ENCODE measurements at places on chromosomes 5 and 9.

- no peak for DNase-seq
Measured at GRCh38 chr9:136634904-136635303, 27.8 kb upstream of the EGFL7 start.

GRCh38 chr5:167850911-167851310 is 440.5 kb upstream of the WWC1 start:
- DNase-seq: no peak

DNA sequence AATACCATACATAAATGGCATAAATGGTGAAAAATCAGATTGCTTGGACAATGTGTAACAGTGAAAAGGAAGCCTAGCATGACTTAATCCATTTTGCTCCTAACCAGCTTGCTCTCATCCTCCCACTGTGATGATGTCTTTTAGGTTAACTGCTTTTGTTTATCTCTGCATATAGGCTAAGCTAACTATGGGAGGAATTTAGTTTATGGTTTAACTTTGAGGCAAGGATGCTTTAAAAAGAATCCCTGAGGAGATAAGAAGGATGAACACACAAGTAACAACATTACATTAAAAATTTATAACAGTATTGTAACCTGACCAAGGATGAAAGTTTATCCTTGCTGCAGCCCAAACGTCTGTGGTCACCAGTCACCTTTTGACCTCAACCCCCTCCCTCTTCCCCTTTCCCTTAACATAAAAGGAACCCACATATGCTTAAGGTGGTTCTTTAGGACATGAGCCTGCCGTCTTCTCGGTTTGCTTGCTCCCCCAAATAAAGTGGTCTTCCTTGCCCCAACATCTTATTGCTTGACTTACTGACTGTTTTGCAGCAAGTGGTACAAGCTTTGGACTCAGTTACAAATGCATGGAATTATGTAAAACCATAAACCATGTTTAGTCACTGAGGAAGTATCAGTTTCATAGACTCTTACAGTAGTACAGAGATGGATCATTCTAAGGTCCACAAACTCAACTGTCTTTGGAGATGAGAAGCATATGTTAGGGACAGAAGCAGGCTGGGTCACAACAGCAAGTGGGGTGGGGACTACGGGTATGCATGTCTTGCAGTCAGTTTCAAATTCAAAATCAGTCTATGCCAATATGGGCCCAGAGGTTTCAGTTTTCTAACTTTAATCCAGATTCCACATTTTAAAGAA is 31.3 kb downstream of the AGXT2 start:
- DNase-seq: no peak

- DNase-seq: no peak
Measured at GRCh38 chr9:114849450-114849849, 43.6 kb upstream of the TNFSF15 start.

DNA sequence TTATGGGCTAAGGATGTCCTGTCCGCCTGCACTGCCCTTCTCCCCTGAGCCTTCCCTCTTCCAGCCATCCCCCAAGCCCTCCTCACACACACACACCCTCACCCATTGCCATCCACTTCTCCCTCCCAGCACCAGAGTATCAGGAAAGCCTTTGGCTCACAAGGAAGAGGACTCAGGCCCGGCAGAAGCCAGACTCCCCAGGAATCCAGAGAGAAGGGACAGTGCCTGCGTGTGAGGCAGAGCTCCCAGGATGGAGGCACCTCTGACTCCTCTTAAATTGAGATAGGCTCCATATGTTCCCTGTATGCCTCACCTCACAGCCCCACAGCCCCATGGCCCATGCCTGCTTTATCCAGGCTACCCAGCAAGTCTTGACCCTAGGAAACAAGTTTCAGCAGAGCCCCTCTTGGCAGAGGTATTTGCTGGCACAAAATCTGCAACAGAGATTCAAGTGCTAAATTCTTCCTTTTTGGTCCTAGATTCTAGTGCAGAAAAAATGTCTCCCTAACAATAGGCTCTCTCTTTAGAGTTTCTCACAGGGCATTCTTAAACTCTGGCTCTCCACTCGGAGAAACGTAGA is 761 bp downstream of the IL17B start:
- DNase-seq: no peak

GRCh38 chr9:123929177-123929869 is 603 bp downstream of the DENND1A start:
- DNase-seq: no peak

DNA sequence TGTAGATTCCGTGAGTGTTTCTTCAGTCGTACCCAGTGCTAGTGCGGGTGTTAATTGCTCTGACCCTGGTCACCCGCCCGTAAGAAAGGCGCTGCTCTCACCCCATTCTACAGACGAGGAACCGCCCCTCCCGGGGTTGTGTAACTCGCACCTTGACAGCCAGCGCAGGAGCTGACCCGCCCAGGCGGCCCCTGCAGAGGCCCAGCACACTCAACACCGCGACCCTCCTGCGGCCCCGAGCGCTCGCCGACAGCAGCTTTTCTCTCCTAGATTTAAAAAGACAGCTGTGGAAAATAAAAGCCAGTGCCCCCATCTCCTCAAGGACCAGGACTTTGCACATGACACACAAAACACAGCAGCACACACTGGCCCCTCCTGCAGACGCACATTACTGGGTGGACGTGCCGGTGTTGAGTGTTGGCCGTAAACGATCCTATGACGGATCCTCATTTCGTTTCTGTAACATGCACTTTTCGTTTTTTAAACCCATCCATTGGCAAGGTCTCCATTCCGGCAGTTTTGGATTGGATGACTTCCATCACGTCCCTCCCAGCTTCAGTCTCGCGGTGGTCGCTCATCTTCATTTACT is 22.9 kb downstream of the OR2V2 start:
- no peak for DNase-seq

DNA sequence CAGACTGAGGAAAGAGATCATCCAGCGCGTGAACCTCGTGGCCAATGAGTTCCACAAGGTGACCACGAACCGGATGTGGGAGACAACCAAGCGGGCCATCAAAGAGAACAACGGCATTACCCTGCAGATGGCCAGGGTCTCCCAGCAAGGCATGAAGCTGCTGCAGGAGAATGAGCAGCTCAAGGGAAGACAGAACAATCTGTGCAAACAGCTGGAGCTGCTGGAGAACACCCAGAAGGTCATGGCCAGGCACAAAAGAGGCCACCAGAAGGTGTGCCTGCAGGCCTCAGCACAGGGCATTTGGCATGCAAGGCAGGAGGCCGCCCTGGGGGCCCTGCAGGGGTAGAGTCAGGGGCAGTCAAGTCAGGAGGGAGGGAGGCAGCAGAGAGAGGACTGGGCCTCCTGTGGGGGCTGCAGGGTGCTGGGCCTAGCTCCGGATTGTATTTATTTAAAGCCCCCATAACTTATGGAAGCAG is 4.2 kb downstream of the PTRH1 start:
- no peak for DNase-seq

DNA sequence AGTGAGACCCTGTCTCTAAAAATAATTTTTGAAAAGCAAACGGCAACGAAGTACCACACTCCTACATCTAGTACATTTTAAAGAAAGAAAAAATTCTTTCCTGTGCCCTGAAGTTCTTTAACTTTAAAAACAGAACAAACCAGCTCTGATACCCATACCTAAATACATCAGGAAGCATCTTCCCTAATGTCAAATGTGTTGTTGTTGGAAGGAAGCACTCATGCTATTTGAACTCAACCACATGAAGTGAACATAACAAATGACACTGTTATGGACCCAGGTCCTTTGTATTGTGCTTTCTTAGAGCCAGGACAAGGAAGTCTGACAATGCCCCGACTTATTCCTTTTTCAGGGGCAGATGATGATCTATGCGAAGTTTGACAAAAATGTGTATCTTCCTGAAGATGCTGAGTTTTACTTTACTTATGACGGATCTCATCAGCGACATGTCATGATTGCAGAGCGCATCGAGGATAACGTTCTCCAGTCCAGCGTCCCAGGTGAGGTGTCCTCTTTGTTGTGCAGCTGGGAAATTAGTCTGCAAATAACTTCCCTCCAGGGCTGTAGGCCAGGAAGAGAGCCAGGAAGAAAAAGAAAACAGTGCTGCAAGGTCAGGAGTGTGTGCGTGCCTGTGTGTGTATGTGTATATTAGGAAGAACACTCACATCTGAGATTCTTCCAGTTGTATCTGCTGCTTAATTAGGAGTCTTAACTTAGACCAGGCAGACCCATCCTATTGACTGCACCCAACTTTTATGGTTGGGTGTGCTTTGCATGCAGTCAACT is 123.7 kb downstream of the ARHGEF28 start:
- no peak for DNase-seq

- no peak for DNase-seq
Measured at GRCh38 chr5:145680767-145681166, 154.4 kb downstream of the PRELID2 start.

- no peak for DNase-seq
Measured at GRCh38 chr5:61186634-61187033, 24.4 kb upstream of the SMIM15 start.

DNA sequence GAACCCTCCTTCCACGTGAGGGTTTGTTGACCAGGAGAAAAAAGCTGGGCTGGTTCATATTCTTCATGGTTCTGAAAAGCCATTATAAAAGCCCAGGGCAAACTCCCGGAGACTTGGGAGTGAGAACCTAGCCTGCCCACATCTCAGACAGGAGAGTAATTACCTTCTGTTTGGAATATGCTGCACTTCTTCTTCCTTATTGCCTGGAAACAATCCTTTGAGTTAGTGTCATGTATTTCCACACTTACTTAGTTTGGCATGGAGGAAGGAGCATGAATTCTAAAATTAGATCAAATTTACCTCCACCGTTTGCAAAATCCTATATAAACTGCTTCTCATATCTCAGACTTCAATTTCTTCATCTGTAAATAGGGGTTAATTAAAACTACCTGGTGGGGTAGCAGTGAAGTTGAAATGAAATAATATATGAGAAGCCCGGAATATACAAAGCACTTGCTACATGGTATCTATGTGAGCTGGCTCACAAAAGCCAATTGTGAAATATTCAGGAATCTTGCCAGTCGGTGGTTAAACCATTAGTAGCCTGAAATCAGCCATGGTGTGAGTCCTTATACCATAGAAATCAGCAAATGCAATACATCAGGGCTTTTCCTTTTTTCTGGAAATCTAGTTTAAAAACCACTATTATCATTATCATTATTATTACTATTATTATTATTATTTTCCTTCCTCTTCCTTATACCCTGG is 140.0 kb upstream of the RAD23B start:
- no peak for DNase-seq

DNA sequence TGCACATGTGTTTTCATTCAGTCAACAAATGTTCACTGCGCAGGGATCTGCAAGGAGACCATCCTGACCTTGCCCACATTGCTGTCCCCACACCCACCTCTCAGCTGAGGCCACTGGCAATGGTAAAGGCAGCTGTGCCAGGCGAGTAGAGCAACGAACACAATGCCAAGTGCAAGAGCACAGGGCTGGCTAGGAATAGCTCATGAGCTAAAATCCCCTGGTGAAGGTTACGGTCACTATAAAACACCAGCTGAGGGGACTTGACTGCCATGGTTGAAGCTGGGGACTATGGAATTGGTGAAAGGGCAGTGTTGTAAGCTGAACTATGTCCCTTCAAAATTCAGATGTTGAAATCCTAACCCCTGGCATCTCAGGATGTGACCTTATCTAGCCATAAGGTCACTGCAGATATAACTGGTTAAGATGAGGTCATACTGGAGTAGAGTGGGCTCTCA is 96.1 kb downstream of the OTULIN start:
- DNase-seq: no peak

- no peak for DNase-seq
Measured at GRCh38 chr5:1190837-1191239, 10.6 kb upstream of the SLC6A19 start.

- no peak for DNase-seq
Measured at GRCh38 chr5:159504857-159505304, 174.6 kb upstream of the IL12B start.

DNA sequence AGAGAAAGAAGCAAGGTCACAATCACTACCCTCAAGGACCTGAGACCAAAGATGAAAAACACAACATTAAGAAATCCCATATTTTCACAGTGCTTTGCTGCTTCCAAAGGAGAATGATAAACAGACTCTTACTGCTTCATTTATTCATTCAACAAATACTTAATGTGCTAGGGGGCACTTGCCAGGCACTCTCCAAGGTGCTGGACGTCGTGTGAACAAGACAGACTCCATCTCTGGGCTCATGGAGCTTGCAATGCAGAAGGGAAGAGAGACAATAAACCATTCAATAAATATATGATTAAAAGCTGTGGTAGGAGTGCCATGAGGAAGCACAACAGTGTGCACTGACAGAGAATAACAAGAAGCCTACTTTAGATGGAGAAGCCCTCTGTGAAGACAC is 327.7 kb downstream of the CDK5RAP2 start:
- DNase-seq: no peak

DNA sequence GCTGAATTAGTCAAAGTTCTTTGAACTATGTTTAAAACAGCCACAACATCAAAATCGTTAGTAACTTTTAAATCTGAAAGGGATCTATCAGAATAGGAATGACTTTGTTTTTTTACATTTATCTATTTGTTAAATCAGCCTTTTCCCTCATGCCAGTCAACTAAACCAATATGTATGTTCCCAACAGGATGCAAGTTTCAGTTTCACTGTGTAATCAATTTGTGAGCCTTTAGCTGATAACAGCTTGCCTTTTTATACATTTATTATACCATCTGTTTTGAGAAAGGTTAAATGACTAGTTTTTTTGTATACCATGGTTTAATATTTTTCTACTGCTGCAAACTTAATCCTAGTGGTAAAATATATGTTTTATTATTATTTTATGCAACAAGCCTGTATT is 8.9 kb downstream of the TMED7 start:
- DNase-seq: no peak
